ENCODE measurements at places on chromosomes 5 and 9.

- DNase-seq = no peak
Measured at GRCh38 chr9:68825762-68826472, 120.9 kb downstream of the PIP5K1B start.

DNA sequence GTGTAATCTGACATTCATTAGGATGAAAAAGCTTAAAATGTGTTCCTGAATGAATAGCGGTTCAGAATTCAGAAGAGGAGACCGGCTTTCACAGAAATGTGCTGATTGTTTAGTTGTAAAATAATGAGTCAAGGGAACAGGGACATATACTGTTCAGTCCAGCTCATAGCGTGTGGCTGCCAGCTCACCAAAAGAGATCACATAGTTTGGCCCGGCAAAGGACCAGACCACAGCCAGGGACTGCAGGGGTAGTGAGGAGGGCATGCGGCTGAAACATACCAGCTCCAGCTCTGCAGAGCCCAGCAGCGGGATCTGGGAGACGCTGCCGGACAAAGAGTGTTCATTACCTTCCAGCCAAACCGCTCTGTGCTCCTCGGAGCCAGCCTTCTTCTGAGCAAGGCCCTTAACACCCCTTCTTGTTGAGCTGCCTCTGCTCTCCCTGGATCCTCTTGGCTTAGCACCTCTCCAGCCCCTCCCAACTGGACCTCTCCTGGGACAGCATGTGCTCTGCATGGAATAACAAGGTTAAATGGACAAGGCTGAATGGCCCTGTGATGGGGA, 116.8 kb upstream of the CNTLN start:
- DNase-seq = no peak

- DNase-seq = no peak
Measured at GRCh38 chr9:1978941-1979340, 36.2 kb upstream of the SMARCA2 start.

DNA sequence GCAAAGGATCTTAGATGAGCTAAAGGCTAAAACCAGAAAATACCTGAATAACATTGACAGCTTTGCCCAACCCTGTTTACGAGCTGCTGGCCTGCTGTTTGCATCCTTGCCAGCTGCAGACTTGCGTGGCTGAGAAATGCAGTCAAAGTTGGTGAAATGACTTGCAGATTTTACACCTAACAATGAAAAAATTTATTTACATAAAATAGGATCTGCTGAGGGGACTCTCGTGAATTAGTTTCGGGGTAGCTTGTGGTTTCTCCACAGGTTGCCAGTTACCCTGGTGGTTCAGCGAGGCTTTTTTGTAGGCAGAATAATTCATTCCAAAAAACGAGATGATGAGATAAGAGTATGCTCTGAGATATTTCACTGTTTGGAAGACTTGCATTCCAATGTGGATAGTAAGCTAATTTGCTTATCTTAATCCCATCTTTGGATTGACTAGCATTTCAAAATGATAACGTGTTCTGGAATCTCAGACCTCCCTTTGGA, 65.7 kb upstream of the FANCC start:
- DNase-seq = no peak

DNA sequence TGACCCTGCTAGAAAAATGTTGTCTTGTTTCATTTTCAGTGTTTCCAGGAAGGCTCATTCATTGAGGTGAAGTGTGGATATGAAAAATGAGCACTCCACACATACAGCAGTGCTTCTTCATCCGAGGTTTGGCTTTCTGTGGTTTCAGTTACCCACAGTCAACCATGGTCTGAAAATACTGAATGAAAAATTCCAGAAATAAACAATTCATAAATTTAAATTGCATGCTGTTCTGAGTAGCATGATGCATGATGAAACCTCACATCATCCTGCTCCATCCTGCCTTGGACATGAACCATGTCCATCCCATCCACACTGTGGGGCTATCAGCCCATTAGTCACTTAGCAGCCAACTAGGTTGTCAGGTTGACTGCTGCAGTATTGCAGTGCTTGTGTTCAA, 10.4 kb upstream of the SLC45A2 start:
- no peak for DNase-seq

DNA sequence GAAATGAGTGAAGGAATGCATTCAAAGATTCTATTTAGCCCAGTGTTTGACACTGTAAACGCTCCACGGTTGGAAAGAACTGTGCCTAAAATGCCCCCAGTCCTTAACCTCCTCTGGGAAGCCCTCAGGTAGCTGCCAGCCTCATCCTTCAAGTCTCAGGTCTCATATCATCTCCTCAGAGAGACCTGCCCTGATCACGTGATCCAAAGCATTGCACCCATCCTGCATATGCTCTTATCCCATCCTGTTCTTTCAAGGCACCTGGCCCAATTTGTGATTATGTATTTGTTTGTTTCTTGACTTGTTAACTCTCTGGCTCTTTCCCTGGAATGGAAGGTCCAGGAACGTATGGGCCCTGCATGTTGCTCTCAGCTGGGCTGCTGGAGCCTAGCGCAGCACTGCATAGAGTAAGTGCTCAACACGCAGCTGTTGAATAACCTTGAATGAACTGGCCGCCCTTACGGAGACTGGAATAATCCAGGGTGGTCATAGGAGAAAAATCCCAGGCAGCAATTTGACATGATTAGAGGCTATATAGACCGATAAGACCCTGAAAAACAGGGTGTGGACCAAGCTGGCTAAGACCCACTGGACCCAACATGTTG, 8.7 kb downstream of the C1QTNF2 start:
- no peak for DNase-seq

GRCh38 chr5:74616236-74617146, 24.0 kb downstream of the ENC1 start:
- no peak for DNase-seq

GRCh38 chr9:81661339-81661738, 28.0 kb downstream of the TLE1 start:
- DNase-seq = no peak

- DNase-seq = no peak
Measured at GRCh38 chr9:75083188-75083970, 4.6 kb downstream of the NMRK1 start.

DNA sequence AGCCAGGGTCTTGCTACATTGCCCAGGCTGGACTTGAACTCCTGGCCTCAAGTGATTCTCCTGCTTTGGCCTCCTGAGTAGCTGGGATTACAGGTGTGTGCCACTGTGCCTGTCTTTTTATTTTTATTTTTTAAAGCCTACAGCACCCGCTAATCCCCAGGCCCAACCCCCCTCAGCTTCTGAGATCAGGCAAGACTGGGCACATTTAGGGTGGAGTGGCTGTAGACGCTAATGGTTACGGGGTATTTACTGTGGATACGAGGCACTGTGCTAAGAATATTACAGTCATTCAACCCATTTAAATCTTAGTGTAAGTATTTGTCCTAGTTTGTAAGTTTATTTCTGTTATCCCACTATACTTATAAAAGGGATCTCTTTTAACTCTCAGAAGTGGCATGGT, 175.2 kb downstream of the FANCC start:
- DNase-seq = no peak

DNA sequence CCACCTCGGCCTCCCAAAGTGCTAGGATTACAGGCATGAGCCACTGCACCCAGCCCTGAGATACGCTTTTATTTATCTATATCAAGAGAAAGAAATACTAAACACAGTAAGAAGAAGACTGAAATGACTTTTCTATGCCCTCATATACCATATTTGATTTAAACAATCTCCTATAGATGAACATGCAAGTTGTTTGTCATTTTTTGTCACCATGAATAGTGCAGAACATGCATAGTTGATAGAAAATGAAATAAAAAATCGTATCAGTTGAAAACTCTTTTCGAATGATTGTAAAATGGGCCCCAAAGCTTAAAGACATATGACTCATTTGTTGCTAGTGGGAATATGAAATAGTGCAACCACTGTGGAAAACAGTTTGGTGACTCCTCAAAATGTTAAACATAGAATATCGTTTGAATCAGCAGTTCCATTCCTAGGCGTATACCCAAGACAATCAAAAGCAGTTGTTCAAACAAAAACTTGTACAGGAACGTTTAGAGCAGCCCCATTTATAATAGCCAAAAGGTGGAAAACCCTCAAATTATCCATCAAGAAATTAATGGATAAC, 61.4 kb upstream of the ANKH start:
- DNase-seq = no peak

DNA sequence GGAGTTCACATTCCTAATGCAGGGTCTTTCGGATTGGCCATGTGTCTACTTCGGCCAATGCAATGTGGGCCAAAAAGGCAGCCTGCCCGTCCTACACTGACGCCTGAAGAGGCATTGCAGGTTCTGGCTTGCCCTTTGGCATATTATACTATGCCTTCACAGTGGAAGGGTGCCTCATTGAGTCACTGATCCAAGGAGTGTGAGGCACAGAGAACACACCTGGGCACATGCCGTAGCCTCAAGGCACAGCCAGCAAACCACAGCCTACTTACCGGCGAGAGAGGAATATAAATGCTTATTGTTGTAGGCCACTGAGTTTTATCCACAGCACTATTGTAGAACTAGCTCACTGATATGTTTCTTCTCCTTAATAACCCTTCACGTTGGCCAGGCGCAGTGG, 409.6 kb downstream of the GADD45G start:
- DNase-seq = no peak

DNA sequence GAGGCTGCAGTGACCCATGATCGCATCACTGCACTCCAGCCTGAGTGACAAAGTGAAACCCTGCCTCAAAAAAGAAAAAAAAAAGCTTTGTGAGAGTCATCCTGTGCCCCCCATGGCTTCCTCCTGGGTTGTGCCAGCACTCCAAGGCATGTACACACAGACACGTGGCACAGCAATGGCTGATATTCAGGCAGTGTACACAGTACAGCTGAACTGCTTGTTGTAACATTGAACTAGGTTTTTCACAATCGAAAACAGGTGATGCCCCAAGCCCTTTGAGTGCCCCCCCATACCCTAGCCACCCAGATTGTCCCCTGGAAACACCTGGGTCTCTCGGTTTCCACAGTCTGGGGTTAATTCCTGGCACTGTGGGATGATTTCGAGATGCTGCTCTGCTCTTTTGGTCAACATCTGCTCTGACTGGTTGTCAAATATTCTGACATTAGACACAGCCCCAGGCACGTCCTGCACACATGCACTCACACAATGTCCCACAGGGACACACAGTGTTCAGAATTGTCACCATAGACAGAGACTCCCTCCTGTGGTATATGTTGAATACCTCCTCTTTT, 9.2 kb downstream of the SPINK4 start:
- no peak for DNase-seq

DNA sequence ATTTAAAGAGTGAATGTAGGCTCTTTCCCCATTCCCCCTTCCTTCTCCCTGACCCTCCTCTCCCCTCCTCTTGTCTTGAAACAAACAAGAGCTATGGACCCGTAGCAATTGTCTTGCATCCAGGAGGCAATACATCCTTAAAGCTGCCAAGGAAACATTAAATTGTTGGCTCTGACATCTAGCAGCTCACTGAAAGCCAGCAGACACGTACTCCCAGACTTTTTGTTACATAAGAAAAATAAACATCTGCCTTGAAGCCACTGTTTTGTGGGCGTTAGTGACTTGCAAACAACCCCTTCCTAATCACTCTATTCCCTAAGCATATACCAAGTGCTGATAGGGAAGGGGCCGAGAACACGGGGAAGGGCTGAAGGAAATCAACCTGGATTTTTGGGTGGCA, 8.6 kb downstream of the SLC45A2 start:
- no peak for DNase-seq

DNA sequence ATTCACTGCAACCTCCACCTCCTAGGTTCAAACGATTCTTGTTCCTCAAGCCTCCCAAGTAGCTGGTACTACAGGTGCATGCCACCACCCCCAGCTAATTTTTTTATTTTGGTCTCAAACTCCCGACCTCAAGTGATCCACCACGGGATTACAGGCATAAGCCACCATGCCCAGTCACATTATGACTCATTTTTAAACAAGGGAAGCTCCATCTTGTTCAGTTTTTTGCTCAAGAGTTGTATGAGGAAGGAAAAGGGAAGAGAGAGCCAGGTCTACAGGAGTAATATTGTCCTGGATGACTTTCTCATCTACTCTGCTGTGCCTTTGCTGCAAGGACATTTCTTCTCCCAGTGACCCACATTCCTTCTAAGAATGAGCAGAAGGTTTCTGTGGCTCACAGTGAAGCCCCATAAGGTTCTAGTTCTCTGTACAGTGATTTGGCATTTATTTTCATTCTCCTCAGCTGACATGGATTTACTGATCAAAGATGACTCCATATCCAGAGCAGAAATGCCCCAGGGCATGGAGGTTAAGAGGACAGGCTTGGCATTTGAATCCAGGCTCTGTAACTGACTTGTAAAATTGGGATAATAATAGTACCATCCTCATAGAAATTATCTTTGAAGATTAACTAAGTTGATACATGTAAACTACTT, 153.5 kb downstream of the CDH6 start:
- no peak for DNase-seq

GRCh38 chr5:41338136-41338675, 124.9 kb upstream of the C6 start:
- no peak for DNase-seq

DNA sequence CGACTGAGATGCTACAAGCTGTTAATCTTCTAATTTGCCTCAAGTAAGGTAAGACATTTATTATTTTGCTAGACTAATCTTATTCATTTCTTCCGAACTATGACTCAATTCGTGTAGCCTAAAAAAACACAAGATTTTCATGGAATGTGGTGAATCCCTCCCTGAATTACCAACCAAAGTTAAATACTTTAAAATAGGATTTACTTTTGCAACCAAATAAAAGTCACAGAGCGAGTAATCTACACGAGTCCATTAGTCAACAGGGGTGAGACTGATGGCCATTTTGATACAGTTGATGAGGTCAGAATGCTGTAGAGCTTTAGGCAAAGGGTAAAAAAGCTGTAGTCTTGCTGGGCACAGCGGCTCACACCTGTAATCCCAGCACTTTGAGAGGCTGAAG, 13.1 kb upstream of the BNC2 start:
- DNase-seq = no peak

DNA sequence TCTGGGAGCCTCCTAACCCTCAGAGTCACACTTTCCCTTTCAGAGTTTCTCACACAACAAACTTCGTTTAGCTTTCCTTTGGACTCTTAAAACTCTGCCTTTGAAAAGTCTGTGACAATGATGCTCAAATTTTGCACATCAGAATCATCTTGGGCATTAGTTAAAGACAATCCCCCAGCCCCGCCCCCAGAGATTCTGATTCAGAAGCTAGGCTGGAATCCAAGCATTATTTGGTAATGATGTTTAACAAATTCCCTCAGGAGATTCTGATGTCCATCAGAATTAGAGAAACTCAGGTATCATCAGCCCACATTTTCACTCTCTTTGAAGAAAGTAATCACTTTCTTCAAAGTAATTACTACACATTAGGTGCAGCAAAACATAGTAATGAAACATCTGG, 9.6 kb upstream of the PLPP1 start:
- DNase-seq = no peak

DNA sequence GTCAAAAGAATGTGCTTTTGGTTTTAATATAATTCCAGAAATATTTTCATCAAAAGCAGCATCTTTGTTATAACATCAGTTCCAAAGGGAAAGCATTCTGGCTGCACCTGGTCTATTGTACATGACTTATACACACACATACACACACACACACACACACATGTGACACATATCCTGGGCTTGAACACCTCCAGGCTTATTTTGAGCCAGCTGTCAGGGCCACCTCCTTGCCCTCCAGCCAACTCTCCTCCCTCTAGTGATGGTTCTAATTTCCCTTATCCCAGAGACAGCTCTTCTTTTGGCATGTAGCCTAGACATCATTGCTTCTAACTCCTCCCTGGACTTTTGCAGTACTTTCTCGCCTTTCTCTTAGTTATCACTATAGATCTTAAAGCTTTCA, 115.0 kb downstream of the PIK3R1 start:
- no peak for DNase-seq
